ENCODE measurements at places on chromosomes 7 and 10.
A peak's percentile ranks its signal among the peaks of the same experiment; 100 is the strongest.

DNA sequence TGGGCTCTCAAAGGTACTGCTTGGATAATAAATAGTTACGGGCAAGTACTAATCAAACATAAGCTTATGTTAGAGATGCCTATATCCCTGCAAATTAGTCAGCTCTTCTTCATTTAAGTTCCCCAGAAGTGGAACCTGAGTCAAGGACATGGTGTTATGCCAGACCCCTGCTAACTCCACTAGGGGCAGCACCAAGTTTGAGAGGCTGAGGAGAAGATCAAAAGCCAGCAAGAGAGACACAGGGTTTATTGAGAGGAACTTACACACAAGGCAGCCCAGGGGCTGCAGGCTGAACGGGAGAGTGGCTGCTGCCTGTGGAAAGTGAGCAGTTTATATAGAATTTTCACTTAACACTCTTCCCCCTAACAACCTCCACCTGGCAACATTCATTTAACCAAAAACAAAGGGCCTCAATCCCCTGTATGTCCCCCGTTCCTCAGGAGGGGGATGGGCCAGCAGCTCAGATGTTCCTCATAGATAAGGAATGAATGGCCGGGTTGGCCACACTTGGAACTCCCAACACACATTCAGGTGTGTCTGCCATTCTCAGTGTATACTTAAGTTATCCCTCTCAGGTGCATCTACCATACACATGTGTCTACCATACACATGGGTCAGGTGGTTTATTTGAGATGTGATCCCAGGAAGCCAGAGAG, 62.6 kb upstream of the GHITM start:
- DNase-seq = peak; percentile 51

- DNase-seq = no peak
These were observed 77.5 kb upstream of the ADAM12 start for GRCh38 chr10:126465771-126466170.

GRCh38 chr7:12370249-12370648, 33.4 kb downstream of the VWDE start:
- DNase-seq = no peak

DNA sequence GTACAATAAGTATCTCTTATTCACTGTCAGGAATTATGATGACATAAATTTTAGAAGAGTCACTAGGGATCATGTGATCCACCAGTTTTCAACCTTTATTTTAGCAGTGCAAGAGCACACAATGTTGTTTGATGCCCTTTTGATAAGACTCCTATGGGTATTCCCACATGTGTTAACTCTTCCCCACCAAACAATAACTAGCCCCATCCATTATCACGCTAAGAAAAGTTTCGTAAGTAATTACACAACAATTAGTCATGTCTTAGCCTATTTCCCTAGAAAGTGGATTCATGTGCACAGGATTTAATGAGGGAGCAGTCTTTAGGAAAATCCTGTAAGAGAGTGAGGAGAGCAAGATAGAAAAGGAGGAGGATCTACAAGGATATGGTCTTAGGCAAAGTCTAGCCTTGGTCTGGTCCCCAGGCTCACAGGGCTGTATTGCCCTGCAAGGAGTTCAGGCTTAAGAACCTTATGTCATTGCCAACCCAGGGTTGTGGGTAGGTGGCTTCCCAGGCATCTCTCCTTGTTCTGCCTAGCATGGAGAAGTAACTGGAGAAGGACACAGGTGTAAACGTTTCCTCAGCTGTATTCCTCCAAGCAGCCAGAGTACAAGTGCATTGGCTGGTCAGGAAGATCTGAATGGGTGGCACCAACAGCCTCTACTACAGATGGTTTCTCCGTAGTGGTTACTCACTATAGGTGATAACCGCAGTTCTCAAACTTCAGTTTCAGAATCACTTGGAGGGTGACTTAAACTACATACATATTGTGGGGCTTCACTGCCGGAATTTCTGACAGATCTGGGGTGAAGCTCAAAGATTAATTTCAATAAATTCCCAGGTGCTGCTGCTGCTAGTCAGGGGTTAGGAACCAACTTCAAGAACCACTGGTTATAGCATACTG, 574.5 kb downstream of the SUGCT start:
- DNase-seq = no peak

DNA sequence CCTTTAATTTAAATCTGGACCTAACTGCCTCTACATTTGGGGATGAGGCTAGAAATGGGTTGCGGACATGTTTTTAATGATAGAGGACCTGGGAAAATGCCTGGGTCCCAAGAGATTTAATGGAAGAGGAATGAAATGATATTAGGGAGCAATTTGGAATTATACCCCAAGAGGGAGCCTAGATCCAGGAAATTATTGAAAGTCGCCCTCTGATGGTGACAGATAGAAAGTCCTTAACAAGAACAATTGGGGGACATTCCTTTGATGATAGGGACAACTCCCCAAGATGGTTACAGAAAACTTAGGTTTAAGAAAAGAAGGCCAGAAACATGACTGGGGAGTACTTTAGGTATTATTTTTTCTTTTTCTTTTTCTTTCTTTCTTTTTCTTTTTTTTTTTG, 9.5 kb upstream of the TSGA13 start:
- DNase-seq = no peak

DNA sequence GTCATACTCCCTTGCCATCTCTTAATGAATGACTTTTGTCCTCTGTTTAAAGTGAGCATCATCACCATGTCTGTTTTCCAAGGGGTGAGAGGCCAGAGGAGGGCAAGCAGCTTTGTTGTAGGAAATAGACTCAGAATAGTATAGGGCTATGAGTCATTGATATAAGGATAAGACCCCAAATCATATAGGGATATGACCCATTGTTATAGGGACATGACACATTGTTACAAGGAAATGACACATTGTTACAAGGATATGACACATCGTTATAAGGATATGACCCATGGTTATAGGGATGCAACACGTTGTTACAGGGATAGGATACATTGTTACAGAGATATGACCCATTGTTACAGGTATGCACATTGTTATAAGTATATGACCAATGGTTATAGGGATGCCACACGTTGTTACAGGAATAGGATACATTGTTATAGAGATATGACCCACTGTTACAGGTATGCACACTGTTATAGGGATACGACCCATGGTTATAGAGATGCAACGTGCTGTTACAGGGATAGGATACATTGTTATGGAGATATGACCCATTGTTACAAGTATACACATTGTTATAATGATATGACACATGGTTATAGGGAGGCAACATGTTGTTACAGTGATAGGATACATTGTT, 311.1 kb upstream of the ADARB2 start:
- DNase-seq = no peak

DNA sequence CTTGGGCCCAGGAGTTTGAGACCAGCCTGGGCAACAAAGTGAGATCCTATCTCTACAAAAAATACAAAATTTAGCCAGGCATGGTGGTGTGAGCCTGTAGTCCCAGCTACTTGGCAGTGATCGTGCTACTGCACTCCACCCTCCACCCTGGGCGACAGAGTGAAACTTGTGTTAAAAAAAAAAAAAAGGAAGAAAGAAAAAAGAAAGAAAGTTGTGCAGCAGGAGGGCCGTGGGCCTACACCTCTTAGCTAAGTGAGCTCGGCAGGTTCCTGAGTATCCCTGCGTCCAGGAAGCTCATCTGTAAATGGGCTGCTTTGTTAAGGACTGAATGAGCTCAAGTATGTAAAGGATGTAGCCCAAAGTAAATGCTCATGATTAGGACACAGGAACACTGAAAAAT, 155.0 kb downstream of the RNF216 start:
- no peak for DNase-seq
